ENCODE measurements at places on chromosomes 13 and 19. TPM values are rescaled to one million over a fixed set of nuclear protein-coding genes. Genes with fewer than 3 reads are reported as not detected.
A peak's percentile ranks its signal among the peaks of the same experiment; 100 is the strongest.

Gene GPR12
- total RNA-seq = not detected

DNA sequence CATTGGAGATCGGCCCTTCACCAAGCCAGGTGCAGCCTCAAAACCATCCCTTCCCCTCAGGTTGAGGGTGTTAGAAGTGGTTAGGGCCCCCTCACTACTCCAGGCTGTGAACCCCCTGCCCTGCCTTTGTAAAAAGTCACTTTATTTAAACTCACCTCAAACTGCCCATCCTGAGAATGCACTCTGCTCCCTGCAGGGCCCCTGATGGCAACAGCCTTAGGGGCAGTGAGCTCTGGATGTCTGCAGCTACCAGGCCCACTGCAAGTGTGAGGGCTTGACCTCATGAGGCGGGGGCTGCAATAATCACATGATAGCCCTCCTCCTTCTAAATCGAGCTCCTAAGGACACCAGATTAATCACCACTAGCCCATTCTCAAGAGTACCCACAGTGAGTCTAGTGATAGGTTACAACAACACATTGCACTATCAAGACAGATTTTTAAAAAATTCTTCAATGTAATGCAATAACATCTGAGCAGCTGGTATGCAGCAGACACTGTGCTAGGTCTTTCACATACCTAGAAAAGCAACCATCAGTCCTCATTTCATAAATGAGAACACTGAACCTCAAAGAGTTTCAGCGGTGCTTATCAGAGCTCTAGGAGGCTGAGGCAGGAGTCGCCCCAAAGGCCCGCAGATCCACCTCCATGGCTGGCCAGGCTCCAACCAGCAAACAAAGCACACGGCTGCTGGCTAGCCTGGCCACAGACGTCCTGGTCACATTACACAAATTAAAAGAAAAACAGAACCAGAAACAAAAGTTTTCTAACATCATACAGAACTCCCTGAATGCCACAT is 26.0 kb downstream of the SLC7A1 start:
- no peaks in the 10 kb centered on the region for H3K4me1 ChIP-seq
- no peaks in the 10 kb centered on the region for H3K27me3 ChIP-seq
- H3K27ac ChIP-seq = no peak overlapping the region
- H3K36me3 ChIP-seq = no peaks in the 10 kb centered on the region
- no peak overlapping the region for H3K4me3 ChIP-seq

Gene AMER2
- not detected for total RNA-seq

- H3K36me3 ChIP-seq = peaks cover 25% of the 10 kb centered on the region
- no peak overlapping the region for H3K4me3 ChIP-seq
- H3K27ac ChIP-seq = no peak overlapping the region
- no peaks in the 10 kb centered on the region for H3K4me1 ChIP-seq
Observed at GRCh38 chr19:3013263-3013725, 15.8 kb downstream of the TLE2 start.

Gene WIZ
- total RNA-seq = 32.0 TPM

DNA sequence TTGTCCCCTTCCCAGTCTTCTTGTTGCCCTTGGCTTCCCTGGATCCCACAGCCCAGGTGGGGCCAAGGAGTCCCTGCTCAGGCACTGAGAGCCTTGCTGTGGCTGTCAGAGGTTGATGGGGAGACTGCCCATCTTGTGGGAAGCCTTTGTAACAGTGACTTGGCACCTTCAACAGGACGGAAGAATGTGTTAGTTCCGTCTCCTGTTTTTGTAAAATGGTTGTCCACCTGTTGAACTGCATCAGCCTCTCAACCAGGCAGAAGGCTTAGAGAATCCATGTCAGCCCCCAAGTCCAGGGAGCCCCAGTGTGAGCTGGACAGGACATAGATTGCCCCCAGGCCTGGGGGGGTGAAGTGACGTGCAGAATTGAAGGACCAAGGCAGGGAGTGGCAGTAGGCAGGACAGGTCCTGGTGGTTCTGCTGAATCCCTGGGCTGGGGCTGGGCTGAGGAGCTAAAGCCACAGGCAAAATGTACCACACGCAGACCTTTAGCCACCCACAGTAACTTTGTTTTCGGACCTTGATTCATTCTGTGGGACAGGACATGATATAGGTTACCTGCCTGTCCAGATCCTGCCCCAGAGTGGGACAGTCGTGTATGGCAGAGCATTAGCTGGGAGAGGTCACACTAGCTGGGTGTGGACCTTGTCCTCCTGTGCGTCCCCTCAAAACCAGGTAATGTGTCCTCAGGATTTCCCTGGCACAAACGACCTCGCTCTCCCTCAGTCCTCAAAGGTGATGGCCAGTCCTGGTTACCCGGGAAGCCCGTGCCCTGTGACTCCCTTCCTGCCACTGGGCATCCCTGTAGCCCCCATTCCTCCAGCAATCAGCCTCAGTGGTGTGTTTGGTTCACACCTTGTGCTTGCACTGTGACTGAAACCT is 47.0 kb downstream of the GATAD2A start:
- H3K4me3 ChIP-seq = no peak overlapping the region
- no peaks in the 10 kb centered on the region for H3K36me3 ChIP-seq
- H3K27ac ChIP-seq = no peak overlapping the region
- H3K27me3 ChIP-seq = no peaks in the 10 kb centered on the region

- peak overlapping the region; percentile 9 for H3K27ac ChIP-seq
- peaks cover 18% of the 10 kb centered on the region for H3K4me1 ChIP-seq
- no peaks in the 10 kb centered on the region for H3K27me3 ChIP-seq
- no peak for DNase-seq
Observed at GRCh38 chr19:5693195-5694166, 3.4 kb downstream of the RPL36 start.

GRCh38 chr19:50464348-50464747 is 12.0 kb upstream of the EMC10 start:
- H3K27ac ChIP-seq = no peak overlapping the region
- no peak overlapping the region for H3K4me3 ChIP-seq
- no peaks in the 10 kb centered on the region for H3K36me3 ChIP-seq
- H3K27me3 ChIP-seq = no peaks in the 10 kb centered on the region
- DNase-seq = no peak

Gene PRSS57
- not detected for total RNA-seq

Gene NLRP11
- not detected for total RNA-seq

DNA sequence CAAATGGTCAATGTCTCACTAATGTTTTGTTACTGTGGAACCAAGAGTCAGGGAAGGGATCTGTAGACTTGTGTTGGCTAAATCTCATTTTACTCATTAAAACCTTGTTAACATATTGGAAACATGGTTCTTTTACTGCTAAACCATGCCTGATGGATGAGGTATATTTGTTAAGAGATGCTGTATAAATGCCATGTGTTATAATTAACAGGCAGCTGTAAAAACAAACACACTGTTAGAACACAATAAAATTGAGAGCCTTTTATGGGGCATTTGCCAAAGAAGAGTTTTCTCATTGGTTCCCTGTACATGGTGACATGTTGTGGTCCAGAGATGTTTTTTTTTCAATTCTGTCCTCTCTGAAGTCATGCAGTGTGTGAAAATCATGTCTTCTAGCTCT is 121.9 kb downstream of the ESD start:
- no peak overlapping the region for H3K27ac ChIP-seq
- H3K4me3 ChIP-seq = no peak overlapping the region
- DNase-seq = no peak
- no peaks in the 10 kb centered on the region for H3K27me3 ChIP-seq
- peaks cover 19% of the 10 kb centered on the region for H3K4me1 ChIP-seq
- no peaks in the 10 kb centered on the region for H3K36me3 ChIP-seq

Gene ATP7B
- 1.6 TPM for total RNA-seq

Measured in gastrocnemius medialis (tissue), 4 donors.